ENCODE measurements at places on chromosomes 1 and 21.

GRCh38 chr1:151166505-151166956 is 587 bp downstream of the SCNM1 start:
- no peak for DNase-seq

- no peak for DNase-seq
Observed at GRCh38 chr1:190119683-190120082, 358.0 kb downstream of the BRINP3 start.

DNA sequence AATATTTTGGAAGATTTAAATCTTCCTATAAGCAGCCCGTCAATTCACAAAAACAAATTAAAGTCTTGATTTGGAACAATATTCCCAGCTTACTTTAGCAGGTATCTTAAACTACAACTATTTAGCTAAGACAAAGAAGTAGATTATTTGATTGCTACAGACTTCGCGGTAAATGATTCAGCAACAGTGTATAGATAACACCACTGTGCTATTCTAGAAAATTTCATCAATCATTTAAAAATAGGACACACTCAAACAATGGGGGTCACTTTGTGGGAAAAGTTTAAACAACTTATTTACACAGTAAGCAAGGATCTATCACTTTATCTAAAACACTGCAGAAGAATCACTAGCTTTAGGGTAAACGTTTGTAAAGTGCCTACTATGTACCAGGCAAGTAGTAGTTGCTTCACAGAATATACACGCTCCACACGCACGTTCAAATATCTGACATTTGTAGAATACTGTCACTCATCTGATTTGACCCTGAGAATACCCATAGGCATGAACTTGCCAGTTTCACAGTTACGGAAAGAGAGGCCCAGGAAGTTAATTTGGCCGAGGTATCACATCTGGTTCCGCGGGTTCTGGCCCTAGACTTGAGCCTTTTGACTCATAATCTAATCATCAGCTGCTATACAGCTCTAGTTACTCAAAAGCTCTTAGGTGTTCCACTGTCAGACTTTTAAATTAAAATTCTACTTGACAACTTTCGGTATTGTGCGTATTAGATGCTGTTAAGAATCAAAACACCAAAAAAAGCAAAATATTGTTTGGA is 876 bp downstream of the DENND2C start:
- no peak for DNase-seq

- no peak for DNase-seq
Observed at GRCh38 chr1:116911779-116912469, 2.2 kb downstream of the PTGFRN start.

GRCh38 chr1:20355828-20356735 is 65.4 kb downstream of the VWA5B1 start:
- DNase-seq: no peak

DNA sequence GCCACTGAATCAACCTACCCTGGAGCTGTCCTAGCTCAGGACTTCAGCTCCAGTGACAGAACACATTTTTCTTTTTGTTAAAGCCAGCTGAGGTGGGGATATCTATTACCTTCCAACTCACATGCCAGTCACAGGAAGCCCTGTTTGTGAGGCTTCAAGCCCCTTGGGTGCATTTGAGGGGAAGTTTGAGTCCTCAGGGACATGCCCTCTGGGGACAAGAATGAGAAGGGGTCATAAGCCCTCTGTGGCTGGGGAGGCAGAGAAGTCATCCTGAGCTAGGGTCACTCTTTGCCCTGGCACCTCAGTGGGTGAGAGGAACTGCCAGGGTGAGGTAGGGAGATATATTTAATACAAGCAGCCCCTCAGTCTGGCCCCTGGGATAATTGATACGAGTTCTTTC is 33.5 kb upstream of the CLDN14 start:
- no peak for DNase-seq

Data from GM18507 (cell line).